ENCODE measurements at places on chromosomes 6 and 20. TPM values are rescaled to one million over a fixed set of nuclear protein-coding genes. Genes with fewer than 3 reads are reported as not detected.

SIRPB1 gene
- polyA plus RNA-seq: 1.0 TPM

DNA sequence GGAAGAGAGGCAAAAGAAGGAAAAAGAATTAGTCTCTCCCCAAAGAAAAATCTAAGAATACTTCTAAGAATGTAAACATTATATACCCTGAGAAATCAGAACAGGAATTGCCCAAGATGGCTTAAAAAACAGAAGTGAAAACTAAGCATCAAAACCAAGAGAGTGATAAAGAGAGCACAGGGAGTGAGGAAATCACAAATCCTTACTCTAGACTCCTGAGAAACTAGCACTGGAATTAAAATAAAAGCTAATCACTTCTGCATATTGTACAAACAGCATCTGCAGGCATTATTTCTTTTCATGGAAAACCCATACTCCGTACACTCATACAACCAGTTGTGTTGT is 285.7 kb downstream of the BTBD9 start:
- DNase-seq: no peak

IMPG1 gene
- polyA plus RNA-seq: not detected

HLA-DRA gene
- not detected for polyA plus RNA-seq

SLC17A9 gene
- 14.4 TPM for polyA plus RNA-seq

DNA sequence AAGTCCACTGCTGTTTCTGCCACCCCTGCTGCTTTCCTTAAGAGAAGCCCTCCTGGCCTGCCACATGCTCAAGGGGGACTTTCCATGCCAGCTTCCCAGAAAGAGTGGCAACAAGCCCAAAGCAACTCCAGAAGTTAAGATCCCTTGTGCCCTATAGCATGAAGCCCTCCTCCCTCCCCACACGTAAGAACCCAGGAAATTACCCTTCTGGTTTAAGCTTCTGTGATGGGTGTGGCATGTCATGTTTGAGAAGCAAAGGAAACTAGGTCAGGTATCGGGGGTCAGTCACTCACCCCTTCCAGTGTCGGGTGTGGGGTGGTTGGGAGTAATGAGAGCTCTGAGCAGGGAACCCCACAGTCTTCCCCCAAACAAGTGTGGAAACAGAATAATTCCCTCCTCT is 196.1 kb downstream of the LRFN2 start:
- no peak for DNase-seq

SGK2 gene
- not detected for polyA plus RNA-seq

DNA sequence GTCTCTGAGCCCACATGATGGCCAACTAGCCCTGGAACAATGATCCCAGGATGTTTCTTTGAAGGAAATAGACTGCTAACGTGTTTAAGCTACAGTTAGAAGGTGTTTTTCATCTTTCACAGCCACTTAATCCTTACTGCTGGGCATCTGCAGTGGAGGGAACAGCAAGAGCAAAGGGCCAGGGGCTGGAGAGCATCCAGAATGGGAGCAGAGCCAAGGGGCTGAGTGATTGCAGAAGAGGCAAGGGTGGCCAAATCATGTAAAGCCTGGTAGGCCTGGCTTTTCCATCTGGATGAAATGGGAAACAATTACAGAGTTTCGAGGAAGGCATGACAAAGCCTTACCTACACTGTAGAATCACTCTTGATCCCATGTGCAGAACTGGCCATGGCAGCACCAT is 18.7 kb upstream of the LAMP5 start:
- no peak for DNase-seq

DNA sequence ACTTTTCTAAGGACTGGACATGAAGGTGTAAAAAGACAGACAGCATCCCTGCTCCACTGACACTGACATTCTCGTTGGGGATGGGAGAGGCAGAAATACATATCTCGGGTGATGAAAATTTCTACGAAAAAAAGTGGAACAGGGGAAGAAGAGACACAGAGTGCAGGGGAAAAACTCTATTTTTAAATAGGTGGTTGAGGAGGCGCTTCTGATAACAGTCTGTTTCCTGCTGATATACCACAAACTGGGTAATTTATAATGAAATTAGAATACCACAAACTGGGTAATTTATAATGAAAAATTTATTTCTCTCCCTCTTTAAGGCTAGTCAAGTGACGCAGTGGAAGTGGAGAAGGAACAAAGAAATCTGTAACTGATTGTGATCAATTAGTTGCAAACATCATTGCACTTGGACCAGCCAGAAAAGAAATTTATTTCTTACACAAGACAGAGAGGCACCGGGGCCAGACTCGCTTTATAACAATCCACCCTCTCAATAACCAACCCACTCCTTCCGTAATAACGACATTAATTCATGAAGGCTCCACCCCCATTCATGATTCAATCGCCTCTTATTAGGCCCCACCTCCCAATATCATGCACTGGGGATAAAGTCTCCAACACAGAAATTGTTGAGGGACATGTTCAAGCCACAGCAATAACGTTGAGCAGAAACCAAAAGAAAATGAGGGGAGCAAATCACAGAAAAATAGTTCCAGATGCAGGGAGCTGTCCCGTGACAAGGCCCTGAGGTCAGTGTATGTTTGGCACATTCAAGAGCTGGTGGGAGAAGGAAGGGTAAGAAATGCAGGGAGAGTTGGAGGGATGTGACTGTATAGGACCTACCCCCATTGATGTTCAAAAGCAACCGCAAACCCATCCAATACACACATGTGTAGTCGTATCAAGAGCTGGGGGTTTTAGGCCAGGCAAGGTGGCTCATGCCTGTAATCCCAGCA is 6.6 kb upstream of the SRSF6 start:
- no peak for DNase-seq

DNA sequence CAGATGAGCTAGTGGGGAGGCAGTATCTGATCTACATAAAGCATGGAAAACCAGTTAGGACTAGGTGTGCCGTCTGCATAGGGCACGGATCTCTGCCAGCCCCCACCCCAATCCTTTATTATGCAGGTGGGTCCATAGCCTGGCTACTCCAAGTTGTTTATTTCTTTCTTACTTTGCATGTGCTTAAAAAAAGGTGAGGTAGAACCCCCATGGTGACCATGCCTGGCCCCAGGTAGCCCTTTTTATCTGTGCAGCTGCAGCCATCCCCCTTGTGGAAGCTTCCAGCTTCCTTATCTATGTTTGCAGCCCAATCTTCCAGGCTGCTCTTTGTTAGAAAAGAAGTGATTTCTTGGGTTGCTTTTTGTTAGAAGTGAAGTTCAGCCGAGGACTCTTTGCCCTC is 9.0 kb upstream of the TREM2 start:
- no peak for DNase-seq

DNA sequence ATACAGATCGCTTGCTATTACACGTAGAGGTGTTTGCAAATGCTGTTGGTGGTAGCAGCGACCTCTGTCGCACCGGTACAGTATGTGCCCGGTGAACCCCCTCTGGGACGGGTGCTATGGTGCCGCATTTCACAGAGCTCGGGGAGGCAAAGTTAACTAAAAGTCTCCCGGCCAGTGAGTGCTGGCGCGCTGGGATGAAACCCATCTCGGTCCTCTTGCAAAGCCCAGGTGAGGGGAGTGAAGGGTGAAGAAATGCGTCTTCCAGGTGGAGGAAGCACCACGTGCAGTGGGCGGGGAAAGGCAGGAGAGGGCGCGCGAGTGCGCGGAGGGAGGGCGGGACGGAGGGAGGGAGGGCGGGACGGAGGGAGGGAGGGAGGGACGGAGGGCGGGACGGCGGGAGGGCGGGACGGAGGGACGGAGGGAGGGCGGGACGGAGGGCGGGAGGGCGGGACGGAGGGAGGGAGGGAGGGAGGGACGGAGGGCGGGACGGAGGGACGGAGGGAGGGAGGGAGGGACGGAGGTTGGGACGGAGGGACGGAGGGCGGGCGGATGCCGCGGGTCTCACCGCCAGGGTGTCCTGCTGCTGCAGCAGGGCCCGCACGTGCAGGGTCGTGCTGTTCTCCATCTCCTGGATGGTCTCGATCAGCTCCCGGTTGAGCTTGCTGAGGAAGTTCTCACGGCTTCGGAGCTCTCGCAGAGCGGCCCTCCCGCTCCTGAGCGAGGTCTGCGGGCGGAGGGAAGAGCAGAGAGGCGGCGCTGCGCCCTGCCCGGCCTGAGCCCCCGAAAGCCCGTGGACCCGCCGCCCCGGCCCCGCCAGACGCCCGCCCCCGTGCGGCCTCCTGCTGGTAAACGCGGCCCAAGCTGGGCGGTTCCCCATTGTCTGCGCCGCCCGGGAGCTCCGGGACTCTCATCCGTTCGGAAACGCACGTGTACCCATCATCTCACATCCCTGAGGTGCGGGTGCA is 11.7 kb downstream of the C20orf96 start:
- DNase-seq: no peak

DNA sequence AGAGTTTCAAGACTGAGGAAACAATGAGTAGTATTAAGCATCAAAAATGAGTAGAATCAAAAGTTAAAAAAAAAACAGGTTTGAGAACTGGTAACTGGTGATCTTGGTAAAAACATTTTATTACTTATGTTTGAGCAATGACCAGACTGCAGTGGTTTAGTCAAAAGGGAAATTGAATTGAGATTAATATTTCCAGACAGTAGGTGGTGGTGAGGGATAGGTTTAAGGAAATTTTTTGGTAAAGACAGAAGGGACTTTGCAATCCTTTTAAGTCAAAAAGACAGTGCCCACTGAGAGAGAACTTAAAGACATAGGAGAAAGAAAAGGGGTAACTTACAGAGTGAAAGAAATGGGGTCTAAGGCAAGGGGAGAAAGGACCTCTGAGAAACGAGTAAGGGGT is 156.9 kb downstream of the ASCC3 start:
- no peak for DNase-seq

- no peak for DNase-seq
Observed at GRCh38 chr20:34015401-34016335, 22.0 kb downstream of the RALY start.

RAET1L gene
- not detected for polyA plus RNA-seq

Measured in IMR-90 (cell line).